Esophagus squamous epithelium (tissue), 5 donors: ENCODE measurements at places on chromosomes 2 and 18.

- DNase-seq: no peak
Measured at GRCh38 chr2:236123716-236124115, 44.5 kb downstream of the GBX2 start.

DNA sequence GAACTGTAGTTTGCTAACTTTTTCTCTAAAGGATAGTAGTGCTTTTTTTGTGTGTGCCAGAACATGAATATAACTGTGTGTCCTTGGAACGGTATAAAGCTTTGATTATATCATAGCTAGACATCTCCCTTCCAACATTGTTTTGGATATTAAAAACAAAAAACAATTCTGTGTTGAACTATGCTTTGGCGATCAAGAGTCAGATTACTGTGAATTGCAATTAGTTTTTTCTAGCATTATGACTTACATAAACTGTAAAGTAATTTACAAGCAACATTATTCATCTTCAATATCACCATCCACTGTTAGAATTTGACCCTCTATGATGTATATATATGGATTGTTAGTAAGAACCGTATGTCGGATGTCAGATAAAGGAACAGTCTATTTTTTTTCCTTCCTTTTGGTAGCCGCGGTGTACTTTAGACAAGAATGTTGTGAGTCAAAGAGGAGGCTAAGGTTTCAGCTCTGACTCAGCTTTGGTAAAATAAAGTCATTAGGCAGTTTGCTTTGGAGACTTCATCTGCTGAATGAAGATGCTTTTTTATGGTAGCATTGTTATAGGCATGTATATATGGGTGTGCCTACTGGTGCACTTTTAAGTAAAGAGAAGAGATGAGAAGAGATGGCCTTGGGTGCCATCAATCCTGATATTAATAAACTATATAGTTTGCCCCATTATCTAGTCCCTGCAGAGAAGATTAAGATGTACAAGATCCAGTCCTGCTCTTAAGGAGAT, 76.4 kb downstream of the LTBP1 start:
- DNase-seq: no peak

DNA sequence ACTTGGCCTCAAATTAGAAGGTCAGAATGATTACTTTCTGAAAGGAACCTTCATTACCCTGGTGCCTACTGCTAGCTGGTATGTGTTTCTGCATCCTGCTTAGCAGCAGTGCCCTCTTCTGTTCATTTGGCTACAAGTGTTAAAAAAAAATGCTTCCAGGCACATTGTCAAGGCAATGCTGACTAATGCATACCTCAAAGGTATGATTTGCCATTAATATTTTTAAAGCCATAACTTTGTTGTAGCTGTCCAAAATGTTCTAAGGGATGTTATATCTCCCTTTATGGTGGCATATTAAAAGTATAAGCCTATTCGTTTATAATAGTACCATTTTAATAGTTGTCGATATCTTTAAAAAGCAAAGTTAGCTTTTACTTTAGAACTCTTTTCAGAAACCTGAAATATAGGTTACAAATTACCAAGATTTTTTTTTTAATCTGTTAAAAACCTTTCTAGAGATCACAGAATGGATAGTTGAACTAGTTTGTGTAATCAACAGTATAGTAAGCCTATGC, 52.0 kb upstream of the FAM171B start:
- DNase-seq: no peak

DNA sequence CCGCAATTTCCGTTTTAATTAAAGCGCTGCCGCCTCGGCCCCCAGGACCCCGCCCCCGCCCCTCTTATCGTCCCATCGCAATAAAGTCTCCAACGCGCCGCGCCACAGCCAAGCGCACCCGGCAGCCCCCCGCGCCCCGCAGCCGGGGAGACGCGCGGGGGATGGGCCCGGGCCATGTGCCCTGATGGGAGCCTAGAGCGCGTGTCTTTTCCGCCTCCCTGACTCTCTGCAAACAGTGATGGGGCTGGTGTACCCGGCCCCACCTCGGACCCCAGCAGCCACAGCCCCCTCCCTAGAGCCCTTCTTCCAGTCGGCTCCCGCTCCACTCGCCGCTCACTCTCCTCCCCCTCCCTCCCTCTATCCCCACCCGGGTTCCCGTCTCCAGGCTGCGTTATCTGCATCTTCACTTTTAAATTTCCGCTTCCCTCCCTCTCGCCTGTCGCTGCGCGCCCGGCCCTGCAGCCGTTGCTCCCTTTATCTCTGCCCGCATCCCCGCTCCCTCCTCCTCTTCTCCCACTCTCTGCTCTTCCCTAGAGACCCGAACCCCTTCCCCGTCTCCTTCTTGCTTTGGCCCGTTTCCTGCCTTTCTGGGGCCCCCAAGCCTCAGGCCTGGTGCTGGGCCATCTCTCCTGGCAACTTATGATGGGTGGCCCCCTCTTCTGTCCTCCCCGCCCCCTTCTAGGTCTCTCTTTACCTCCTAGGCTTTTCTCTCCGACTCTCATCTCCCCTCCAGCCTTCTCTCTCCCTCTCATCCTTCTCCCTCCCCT, 524 bp upstream of the FEV start:
- no peak for DNase-seq

GRCh38 chr2:95005726-95006125, 19.8 kb upstream of the MAL start:
- DNase-seq: no peak

- DNase-seq: no peak
Measured at GRCh38 chr2:127563458-127564428, 28.3 kb downstream of the MYO7B start.

GRCh38 chr2:85994421-85994777, 105.6 kb upstream of the ST3GAL5 start:
- DNase-seq: no peak

- DNase-seq: no peak
Measured at GRCh38 chr2:40367652-40368051, 84.2 kb downstream of the SLC8A1 start.

GRCh38 chr2:195683174-195683573, 26.1 kb downstream of the SLC39A10 start:
- DNase-seq: no peak

GRCh38 chr18:76466410-76466991, 28.5 kb downstream of the ZNF516 start:
- DNase-seq: no peak

GRCh38 chr2:137237055-137237454, 471.7 kb downstream of the THSD7B start:
- DNase-seq: no peak

- no peak for DNase-seq
Measured at GRCh38 chr2:211367293-211367692, 810.9 kb downstream of the CPS1 start.

GRCh38 chr2:179764710-179765109, 96.7 kb downstream of the ZNF385B start:
- no peak for DNase-seq

GRCh38 chr2:127810156-127810618, 784 bp downstream of the WDR33 start:
- DNase-seq: no peak

GRCh38 chr2:19802086-19802841, 99.5 kb downstream of the TTC32 start:
- DNase-seq: no peak

- DNase-seq: no peak
Measured at GRCh38 chr2:27264753-27265535, 2.1 kb upstream of the SLC30A3 start.

DNA sequence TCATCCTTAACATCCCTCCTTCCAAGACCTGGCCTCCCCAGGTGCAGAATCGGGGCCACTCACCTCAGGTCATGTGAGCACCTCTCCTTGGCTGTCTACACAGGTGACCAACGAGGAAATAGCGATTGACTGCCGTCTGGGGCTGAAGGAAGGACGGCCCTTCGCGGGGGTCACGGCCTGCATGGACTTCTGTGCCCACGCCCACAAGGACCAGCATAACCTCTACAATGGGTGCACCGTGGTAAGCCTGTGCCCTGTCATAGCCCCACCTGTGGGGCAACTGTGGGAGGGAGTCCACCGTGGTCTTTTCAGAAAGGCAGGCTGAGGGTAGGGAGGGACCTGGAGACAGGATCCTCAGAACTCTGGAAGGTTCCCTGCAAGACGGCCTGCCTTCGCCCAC, 54.3 kb downstream of the BOLA3 start:
- DNase-seq: no peak

DNA sequence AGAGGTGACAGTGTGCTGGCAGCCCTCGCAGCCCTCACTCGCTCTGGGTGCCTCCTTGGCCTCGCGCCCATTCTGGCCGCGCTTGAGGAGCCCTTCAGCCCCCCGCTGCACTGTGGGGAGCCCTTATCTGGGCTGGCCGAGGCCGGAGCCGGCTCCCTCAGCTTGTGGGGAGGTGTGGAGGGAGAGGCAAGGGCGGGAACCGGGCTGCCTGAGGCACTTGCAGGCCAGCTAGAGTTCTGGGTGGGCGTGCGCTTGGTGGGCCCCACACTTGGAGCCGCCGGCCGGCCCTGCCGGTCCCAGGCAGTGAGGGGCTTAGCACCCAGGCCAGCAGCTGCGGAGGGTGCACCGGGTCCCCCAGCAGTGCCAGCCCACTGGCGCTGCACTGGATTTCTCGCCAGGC, 1480.9 kb upstream of the SLC39A10 start:
- DNase-seq: no peak

GRCh38 chr2:168030862-168031624, 216.4 kb downstream of the STK39 start:
- DNase-seq: no peak
